ENCODE measurements at places on chromosomes 2 and 18. TPM values are rescaled to one million over a fixed set of nuclear protein-coding genes. Genes with fewer than 3 reads are reported as not detected.

The C2orf80 gene
- total RNA-seq = not detected

The SCN3A gene
- not detected for total RNA-seq

The DPP4 gene
- 1.0 TPM for total RNA-seq

The SERPINB4 gene
- total RNA-seq = 0.14 TPM
